Esophagus squamous epithelium (tissue), 5 donors: ENCODE measurements at places on chromosomes 4 and X. TPM values are rescaled to one million over a fixed set of nuclear protein-coding genes. Genes with fewer than 3 reads are reported as not detected.

CXCL11 gene
- 0.26 TPM for total RNA-seq

FAT1 gene
- total RNA-seq = 90.3 TPM

DNA sequence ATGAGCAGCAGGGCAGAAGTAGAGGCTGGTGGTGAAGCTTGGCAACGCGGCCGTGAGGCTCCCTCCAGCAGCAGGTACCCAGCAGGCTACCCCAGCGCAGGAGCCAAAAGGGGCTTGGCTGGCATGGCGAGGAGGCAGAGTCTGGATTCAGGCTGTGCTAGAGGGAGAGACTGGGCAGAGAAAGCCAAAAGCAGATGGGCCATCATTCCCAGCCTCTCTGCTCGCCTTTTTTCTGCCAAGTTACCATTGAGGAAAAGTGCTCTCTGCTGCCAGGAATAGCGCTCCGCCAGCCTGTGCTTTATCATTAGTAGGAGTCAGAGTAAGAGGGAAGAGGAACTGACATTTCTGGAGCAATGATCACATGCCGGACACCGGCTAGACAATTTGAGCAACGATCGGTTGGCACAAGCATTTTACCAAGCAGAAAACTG is 28.7 kb upstream of the MAP3K15 start:
- no peak overlapping the region for H3K27ac ChIP-seq
- H3K4me1 ChIP-seq = no peaks in the 10 kb centered on the region
- DNase-seq = no peak
- H3K36me3 ChIP-seq = no peaks in the 10 kb centered on the region
- no peak overlapping the region for H3K4me3 ChIP-seq
- no peaks in the 10 kb centered on the region for H3K27me3 ChIP-seq

DNA sequence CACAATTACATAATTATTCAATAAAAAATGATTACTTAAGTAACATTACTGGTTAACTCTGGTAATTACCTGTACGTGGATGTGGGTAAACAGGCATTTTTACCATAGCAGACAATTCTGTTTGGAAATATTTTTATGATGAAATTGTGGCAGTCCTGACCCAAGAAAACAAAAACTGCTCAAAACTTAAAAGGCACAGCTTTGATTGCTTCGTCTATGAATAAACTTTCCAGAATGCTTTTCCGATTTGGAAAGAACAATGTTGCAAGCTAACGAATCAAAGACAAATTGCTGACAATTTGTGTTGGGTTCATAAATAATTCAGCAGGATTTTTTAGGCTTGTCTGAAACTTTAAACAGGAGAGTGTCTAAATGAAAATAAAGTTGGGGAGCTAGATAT is 150.6 kb upstream of the GYPA start:
- H3K36me3 ChIP-seq = no peaks in the 10 kb centered on the region
- DNase-seq = no peak
- no peak overlapping the region for H3K4me3 ChIP-seq
- no peaks in the 10 kb centered on the region for H3K4me1 ChIP-seq
- H3K27me3 ChIP-seq = no peaks in the 10 kb centered on the region
- no peak overlapping the region for H3K27ac ChIP-seq

DNA sequence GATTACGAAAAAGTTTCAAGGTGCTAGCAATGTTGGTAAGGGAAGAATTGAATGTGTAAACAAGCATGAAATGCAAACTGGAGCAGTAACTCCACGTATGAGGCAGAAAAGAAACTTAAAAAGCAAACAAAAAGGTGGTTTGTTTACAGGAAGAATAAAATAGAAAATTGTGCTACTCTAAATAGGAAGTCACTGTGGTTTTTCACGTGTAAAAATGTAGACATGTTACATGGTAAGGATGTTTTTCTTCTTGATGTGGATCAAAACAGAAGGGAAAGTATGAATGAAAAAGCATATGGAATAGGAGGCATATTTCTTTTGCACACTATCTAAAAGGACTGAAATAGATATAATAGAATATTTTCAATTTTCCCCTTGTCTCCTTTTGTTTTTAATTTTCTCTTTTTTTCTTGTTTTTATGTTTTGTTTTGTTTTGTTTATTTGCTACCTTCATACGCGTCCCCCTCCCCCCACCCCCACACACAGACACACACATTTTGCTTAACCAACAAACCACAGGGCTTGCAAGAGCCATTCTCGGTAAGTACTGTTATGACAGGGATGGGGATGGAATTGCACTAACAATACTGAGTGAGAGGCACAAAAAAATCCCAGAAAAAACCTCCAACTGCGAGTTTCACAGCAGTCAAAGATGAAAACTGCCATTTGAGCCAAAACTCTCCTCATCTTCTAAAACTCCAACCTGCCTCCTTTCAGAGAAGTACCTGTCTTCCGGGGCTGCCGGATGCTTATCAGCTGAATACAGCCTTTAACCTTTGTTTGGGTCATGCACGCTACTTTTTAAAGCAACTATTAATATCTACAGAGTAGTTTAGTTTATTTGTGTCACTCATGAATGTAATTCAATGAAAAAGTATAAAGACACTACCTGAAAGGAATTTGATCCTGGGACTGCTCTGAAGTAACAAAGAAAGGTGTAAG is 135.8 kb downstream of the IL15 start:
- DNase-seq = no peak
- H3K36me3 ChIP-seq = no peaks in the 10 kb centered on the region
- no peak overlapping the region for H3K4me3 ChIP-seq
- H3K27me3 ChIP-seq = no peaks in the 10 kb centered on the region
- H3K27ac ChIP-seq = no peak overlapping the region
- no peaks in the 10 kb centered on the region for H3K4me1 ChIP-seq
